Bronchus fibroblast of lung (primary cell): ENCODE measurements at places on chromosomes 4 and X. TPM values are rescaled to one million over a fixed set of nuclear protein-coding genes. Genes with fewer than 3 reads are reported as not detected.

The CCDC120 gene
- 0.50 and 1.5 TPM in 2 replicates for total RNA-seq

The HTT gene
- total RNA-seq = 15.0 and 16.0 TPM in 2 replicates

The ZNF711 gene
- total RNA-seq = 1.6 and 2.5 TPM in 2 replicates

The FREM3 gene
- not detected in 2 replicates for total RNA-seq

The SH3D19 gene
- total RNA-seq = 17.3 and 18.9 TPM in 2 replicates

The CSAG1 gene
- total RNA-seq = not detected in 2 replicates

The TRAM1L1 gene
- total RNA-seq = 3.9 and 4.4 TPM in 2 replicates

The TEC gene
- total RNA-seq = 0.50 and 0.59 TPM in 2 replicates

The MRFAP1L1 gene
- total RNA-seq = 34.5 and 48.4 TPM in 2 replicates

The RNF212 gene
- total RNA-seq = 0.30 and 0.34 TPM in 2 replicates

The MAP7D2 gene
- total RNA-seq = 0.15 and 1.7 TPM in 2 replicates

The SPON2 gene
- 295 and 321 TPM in 2 replicates for total RNA-seq

The ABLIM2 gene
- under 0.01 TPM in 1 of 2 replicates, not detected in the other for total RNA-seq

The FBXL5 gene
- total RNA-seq = 55.4 and 62.7 TPM in 2 replicates

The ZAR1 gene
- total RNA-seq = not detected in 2 replicates
